NCI-H2171 treated with DMSO at 0.1 percent for 48 hours (cell line): ENCODE measurements at places on chromosomes 11 and 22.
A peak's percentile ranks its signal among the peaks of the same experiment; 100 is the strongest.

- DNase-seq, result no peak
Measured at GRCh38 chr11:133228471-133229329, 303.6 kb downstream of the OPCML start.

DNA sequence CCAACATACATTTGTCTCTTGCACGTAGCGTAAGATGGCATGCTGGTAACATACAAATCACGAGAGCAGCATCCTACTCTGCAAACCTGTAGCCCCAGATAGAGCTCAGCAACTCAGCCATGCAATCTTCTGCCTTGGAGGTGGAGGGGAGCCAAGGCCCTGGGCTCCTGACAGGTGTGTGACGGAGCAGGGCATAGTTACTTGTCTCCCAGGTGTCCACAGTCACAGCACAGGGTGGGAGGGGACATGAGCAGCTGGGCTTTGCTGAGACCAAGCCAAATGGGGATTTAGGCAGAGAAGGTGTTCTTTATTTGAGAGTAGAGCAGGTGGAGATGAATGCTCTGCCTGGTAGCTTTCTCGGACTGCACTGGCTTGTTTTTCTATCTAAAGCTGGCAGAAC lies 111.7 kb downstream of the TEAD1 start:
- peak; percentile 80 for DNase-seq

GRCh38 chr22:36304429-36304828 lies 51.5 kb downstream of the APOL1 start:
- DNase-seq, result no peak

DNA sequence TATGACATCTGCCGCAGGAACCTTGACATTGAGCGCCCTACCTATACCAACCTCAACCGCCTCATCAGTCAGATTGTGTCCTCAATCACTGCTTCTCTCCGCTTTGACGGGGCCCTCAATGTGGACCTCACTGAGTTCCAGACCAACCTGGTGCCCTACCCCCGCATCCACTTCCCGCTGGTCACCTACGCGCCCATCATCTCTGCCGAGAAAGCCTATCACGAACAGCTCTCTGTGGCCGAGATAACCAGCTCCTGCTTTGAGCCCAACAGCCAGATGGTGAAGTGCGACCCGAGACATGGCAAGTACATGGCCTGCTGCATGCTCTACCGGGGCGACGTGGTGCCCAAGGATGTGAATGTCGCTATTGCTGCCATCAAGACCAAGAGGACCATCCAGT lies 16.0 kb downstream of the TUBA8 start:
- no peak for DNase-seq

DNA sequence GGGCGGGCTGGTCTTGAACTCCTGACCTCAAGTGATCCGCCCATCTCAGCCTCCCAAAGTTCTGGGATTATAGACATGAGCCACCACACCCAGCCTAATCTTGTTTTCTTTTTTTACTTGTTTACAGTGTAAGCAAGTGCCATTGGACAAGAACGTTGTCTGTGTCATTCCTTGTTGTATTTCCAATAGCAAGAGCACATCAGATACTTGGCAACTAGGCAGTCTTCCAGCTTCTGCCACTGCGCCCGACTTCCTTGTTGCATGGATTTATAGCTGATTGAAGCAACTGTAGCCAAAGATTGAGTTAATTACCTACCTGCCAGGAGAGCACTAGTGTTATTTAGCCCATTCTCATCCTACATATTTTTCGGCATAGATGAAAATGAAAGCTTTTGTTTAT lies 3.1 kb upstream of the SGSM3 start:
- DNase-seq, result no peak

GRCh38 chr11:105226091-105226490 lies 86.5 kb upstream of the CARD18 start:
- no peak for DNase-seq

DNA sequence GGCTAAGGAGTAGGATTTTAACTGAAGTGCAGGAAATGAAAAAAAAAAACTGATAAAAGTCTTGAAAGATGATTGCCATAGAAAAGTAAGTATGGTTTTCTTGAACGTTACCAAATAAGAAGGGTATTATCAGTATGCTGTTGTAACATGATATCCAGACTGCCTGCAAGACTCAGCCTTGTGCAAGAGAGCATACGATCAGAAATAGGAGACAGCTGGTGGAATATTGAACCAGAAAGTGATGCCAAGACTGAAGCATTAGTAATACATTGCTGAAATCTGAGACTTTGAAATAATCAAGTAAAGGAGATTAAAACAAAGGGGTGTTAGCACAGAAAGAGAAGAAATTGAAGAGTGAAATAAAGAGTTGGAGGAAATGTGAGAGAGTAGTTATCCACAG lies 452.7 kb upstream of the CNTN5 start:
- peak; percentile 99 for DNase-seq

GRCh38 chr22:24153353-24153752 lies 27.9 kb upstream of the SUSD2 start:
- DNase-seq, result no peak

DNA sequence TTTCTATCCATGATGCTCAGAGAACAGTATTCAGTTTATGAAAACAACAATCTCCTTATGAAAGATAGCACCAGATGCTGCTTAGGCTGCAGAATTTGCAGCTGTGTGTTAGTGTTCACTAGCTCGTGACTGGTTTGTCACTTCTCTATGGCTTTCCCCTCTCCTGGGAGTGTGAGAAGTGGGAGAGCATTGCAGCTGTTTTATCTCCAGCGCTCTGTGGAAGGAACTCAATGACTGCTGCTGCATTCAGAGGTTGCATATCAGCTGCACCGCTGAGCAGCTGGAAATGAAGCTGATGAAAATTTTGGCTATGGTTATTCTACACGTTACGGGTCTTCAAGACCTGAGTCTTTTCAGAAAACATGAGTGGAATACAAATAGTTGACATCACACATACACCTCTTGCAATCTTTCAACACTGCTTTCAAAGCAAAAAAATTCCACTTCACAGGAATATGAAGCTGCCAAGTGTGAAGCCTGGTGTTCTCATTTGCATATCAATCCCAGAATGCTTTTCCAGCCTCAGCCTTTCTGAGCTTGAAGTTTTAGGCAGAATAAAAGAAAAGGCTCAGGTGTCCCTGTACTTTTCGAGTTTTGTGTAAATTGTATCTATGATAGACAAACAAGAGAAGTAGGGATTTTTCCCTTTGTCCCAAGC lies 149.3 kb upstream of the DDI1 start:
- DNase-seq, result no peak

GRCh38 chr11:35963911-35964310 lies 20.0 kb downstream of the LDLRAD3 start:
- DNase-seq, result no peak

GRCh38 chr22:26887456-26887855 lies 230.1 kb downstream of the MIAT start:
- no peak for DNase-seq

DNA sequence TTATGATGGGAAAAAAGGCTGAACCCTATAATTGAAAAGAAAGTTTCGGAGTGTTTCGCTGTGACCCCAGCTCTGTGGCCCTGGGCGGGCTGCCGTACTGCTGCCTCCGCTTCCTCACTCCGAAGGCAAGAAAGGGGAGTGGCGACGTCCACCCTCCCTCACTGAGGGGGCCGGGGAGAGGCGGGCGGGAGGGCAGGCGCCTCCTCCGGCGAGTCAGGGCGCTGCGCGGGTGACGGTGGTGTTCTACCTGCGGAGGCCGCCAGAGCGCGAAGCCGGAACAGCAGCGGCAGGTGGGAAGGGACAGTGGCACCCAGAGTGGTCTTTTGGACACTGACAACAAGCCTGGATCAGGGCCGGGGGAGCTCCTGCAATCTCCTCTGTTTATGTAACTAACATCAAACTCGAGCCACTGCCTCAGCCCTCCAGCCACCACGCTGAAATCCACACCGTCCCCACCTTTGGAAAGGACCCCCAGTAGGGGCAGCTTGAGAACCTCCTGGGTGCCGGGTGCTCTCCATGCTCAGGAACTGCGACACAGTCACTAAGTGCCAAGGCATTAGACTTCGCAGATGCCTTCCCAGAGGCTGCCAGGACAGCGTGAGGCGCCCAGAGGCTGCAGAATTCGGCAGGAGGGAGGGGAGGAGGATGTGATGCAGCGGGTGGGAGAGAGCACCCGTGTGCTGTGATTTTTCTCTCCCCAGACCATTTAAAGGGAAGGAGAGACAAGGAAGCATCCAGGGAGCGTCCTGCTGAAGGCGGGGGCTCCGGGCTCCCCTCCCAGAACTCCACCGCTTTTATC lies 25.5 kb downstream of the BID start:
- no peak for DNase-seq

DNA sequence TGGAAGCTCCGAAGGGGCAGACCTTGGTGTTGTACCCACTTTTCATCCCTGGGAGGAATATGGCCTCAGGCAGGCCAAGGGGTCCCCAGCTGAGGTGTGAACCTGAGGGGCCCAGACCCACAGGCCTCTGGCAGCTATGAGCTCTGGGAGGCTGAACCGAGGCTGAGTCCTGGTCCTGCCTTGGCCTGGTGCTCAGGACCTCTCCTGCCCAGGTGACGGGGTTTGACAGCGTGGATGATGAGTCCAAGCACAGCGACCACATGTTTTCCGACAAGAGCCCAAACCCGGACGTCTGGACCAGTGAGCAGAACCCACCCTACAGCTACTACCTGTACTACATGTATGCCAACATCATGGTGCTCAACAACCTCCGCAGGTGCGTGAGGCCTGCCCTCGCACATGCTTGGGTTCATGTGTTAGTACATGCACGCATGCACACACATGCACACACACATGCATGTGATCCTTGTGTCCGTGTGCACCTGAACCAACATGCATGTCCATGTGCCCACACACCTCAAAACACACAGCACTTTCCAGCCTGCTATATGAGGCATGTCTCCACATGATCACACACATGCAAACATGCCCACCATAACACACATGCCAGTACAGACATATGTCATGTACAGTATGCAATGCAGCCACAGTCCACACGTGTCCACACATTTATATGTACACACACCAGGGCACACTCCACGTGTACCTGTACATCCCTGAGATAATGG lies 40.9 kb downstream of the RNF141 start:
- DNase-seq, result no peak

DNA sequence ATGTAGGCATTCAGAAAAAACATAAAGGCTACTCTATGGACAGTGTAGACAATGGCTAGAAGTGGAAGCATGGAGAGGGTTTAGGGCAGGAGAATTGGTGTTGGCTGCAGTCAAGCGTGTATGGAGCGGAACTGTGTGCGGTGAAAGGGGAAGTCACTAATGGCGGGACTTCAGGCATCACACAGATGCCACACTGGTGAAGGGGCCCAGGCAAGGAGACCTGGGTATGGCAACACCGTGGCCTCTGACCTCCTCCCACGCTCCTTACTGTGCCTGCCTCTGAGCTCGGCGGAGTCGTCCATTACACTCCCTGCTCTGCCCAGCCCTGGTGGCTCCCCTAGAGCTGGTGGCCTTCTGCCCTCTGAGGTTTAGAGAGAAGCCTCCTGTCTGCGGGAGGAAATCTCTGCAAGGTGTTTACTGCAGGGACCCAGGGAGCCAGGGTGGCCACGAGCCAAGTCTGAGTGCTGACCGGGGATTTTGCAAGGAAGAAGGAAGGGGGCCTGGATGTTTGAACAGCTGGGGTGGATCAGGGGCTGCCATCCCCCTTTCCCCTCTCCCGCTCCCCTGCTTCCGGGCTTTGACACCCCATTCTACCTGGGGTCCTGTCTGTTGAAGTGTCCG lies 75.1 kb upstream of the TSPAN18 start:
- DNase-seq, result no peak

- DNase-seq, result no peak
Measured at GRCh38 chr11:112718483-112718882, 242.7 kb upstream of the NCAM1 start.

DNA sequence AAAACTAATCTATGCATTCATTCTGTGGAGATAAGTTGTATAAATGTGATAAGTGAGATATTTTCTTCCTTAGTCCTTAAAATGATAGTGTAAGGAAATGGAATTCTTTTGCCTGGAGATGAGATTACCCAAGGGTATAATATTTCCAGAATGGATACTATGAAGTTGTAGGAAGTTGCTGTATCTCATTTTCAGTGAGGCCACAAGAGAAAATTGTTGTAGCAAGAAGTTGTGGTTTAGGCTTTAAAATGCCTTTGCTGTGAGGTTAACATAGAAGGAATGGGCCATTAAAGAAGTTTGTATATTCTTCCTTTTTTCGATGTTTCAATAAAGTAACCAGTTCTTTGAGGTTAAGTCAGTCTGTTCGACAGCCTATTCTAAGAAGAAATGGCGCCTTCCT lies 50.7 kb upstream of the LIN7C start:
- DNase-seq, result no peak

DNA sequence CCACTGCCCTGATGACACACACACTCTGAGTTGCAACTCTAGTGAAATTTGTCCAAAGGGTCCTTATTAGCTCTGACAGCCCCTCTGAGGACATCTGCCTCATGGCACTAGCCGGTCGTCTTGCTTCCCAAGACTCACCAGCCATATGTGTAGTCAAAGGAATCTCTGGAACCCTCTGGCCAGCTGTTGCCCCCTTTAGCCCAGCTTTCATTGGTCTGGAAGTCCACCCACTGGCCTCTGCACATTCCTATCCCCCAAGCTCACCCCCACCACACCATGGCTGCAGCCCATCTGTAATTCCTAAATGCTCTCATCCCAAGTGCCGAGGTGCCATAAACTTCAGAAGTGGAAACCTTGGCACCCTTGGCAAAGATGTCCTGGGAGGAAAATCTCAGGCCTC lies 24.3 kb downstream of the SYT7 start:
- DNase-seq, result no peak

DNA sequence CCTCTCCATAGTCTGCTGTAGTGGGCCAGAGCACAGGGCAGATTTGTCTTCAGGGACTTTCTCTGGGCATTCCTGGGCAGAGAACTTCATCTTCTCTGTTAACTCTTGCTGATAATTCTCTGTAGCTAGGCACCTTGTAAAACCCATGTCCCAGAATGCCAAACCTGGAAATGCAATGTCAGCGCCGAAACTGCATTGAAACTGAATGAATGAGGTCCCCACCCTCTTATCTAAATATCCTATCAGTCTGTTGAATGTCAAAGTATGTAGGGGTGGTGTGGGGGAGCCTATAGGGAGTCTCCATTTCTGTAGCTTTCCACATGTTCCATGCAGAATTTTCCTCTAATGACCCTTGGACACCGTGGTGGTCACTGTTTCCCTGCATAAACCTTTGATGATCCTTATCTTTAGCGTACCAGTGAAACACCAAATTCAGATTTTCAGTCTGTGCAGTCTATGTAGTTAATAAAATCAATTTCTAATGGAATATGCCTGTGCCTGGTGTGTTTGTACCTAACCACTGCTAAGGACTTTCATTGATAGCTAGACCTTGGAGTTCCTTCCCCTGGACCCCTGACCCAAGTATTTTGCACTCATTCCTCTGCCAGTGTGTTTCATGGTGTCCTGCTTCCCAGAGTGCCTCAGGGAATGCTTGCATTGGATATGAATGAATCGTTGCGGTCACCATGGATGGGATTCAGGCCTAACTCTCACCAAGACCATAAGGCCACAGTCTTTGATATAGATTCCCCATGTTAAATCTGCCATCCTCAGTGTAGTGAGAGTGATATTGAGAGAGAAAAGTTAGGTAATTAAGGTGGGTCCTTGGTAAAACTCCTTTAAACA lies 2.5 kb upstream of the CABIN1 start:
- DNase-seq, result no peak
